ENCODE measurements at places on chromosomes 3 and 15. TPM values are rescaled to one million over a fixed set of nuclear protein-coding genes. Genes with fewer than 3 reads are reported as not detected.

TMCO5A gene
- not detected for total RNA-seq

FBXL22 gene
- 0.81 TPM for total RNA-seq

SLC4A7 gene
- total RNA-seq = 67.3 TPM

SORD gene
- 3.7 TPM for total RNA-seq

ECE2 gene
- total RNA-seq = not detected

CPNE9 gene
- total RNA-seq = not detected

TGFBR2 gene
- 58.4 TPM for total RNA-seq

CAMK2N2 gene
- total RNA-seq = 0.20 TPM

FBXW12 gene
- not detected for total RNA-seq

CCNB2 gene
- total RNA-seq = 0.73 TPM

GOLGA8J gene
- total RNA-seq = 0.50 TPM

AADAC gene
- total RNA-seq = not detected

COL8A1 gene
- not detected for total RNA-seq

GNAI2 gene
- 288 TPM for total RNA-seq

BNC1 gene
- not detected for total RNA-seq
